ENCODE measurements at places on chromosomes 3 and 15. TPM values are rescaled to one million over a fixed set of nuclear protein-coding genes. Genes with fewer than 3 reads are reported as not detected.

Gene COLQ
- 14.9 TPM for total RNA-seq

Gene CCDC51
- total RNA-seq = 13.9 TPM

Gene GRAMD2A
- not detected for total RNA-seq

Gene RASGRP1
- total RNA-seq = 0.44 TPM

Gene PLAAT1
- total RNA-seq = 8.1 TPM

Gene ERC2
- total RNA-seq = 0.99 TPM

Gene ADAMTSL3
- 11.9 TPM for total RNA-seq

Gene CHRNA3
- 0.25 TPM for total RNA-seq

Gene ITGA11
- total RNA-seq = 31.4 TPM

Gene CCDC39
- not detected for total RNA-seq

Gene PLSCR5
- total RNA-seq = not detected

Gene DUSP7
- 23.1 TPM for total RNA-seq

Gene SCG5
- not detected for total RNA-seq

Gene OR5K2
- not detected for total RNA-seq

Gene IFRD2
- 54.9 TPM for total RNA-seq

Gene GP5
- total RNA-seq = not detected

Gene SPINK8
- total RNA-seq = not detected

Gene NPAP1
- not detected for total RNA-seq

Gene LRTM1
- total RNA-seq = not detected

Gene SLC27A2
- not detected for total RNA-seq

Gene CRYBG3
- 19.9 TPM for total RNA-seq

Gene TEX55
- total RNA-seq = not detected

Gene DUT
- total RNA-seq = 78.5 TPM

Gene SPATA12
- not detected for total RNA-seq

Gene SH2D7
- total RNA-seq = not detected

Gene FETUB
- not detected for total RNA-seq

Gene EXD1
- not detected for total RNA-seq

Gene GABRR3
- not detected for total RNA-seq

Gene FAM107A
- total RNA-seq = 115 TPM

Gene FBXO40
- 245 TPM for total RNA-seq

Gene GLDN
- 4.8 TPM for total RNA-seq

Gene C3orf85
- total RNA-seq = not detected

Gene GHSR
- total RNA-seq = not detected

Gene SPTSSB
- 0.25 TPM for total RNA-seq

Gene SV2B
- 2.8 TPM for total RNA-seq

Gene RPN1
- 86.3 TPM for total RNA-seq

Gene DAZL
- total RNA-seq = not detected

Gene SLC28A1
- 0.91 TPM for total RNA-seq

Gene HRG
- not detected for total RNA-seq

Gene GOLGA8G
- not detected for total RNA-seq

Gene CADM2
- 4.3 TPM for total RNA-seq

Gene MNS1
- total RNA-seq = 1.4 TPM

Gene KBTBD12
- 41.8 TPM for total RNA-seq

Gene PCNP
- 121 TPM for total RNA-seq

Gene ALDH1A2
- 14.0 TPM for total RNA-seq

All from left ventricle myocardium inferior (tissue), 1 donor.